ENCODE measurements at places on chromosomes 4 and X.

DNA sequence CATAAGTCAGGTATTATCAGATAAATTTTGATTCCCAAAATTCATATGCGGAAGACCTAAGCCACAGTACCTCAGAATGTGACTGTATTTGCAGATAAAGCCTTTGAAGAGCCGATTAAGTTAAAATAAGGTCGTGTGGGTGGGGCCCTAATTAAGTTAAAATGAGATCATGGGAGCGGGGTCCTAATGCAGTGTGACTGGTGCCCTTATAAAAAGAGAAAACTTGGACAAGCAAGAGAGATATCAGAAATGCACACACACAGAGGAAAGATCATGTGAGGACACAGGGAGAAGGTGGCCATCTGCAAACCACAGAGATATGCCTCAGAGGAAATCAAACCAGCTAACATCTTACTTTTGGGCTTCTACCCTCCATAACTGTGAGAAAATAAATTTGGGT, 236.1 kb downstream of the FBXO8 start:
- no peak for DNase-seq

- DNase-seq = no peak
Measured at GRCh38 chr4:102403116-102403515, 57.8 kb upstream of the SLC39A8 start.

GRCh38 chr4:174696657-174697056, 132.4 kb downstream of the GLRA3 start:
- DNase-seq = no peak

DNA sequence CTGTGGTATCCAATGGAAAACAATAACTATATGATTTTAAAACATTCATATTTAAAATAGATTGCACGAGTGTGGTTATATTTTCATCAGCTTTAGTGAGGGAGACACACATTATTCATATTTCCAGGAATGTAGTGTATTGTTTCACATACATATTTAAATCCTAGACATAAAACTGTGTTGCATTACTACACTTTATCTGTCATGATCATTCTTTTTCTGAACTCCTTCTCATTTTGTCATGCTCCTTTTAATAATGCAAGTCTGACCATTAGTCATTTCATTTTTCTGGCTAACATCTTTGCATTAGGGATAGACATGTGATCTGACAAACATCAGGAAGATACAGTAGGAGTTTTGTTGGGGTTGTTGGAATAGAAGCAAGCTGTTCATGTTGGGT, 1382.7 kb downstream of the PCDH7 start:
- DNase-seq = no peak

GRCh38 chr4:33751050-33751449, 2493.3 kb downstream of the ARAP2 start:
- DNase-seq = no peak

DNA sequence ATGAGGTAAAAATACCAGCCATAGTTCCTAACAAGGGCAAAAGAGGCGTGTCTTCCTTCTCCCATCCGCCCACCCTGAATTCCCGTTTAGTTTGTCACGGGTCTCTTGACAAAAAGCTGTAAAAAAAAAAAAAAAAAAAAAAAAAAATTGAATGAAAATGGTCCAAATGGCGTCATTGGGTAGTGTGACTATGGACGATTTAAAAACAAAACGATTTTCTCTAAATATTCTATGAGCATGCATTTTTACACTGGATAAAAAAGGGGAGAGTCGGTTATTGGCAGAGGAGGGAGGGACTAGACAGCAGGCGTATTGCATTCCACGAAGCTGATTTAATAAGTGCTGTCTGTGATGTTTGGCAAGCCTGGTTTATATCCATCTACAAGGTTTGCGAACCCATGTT, at the start of gene FAM133A:
Gene FAM133A, plus strand, starts transcription at position 338 of the 403 bp plus-strand sequence. CDS start 35,214 bp downstream, outside the sequence.
- no peak for DNase-seq

GRCh38 chr4:147485167-147485566, 4.3 kb downstream of the EDNRA start:
- DNase-seq = no peak

DNA sequence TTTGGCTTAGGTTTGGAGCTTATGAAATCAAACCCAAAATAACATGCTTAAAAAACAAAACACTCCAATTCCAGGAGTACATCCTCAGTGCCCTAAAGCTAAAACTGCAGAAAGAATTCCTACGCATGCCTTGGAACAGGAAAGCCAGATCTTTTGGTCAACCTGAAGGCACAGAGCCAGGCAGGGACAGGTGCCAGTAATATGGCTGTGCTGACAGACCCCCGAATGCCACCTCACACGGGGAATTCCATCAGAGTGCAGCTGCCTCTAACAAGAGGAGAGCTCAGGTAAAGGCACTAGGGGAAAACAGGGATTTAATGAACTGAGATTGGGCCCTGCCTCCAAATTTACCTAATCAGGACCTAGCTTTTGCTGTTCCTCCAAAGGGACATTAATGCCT, 77.1 kb downstream of the SHISA3 start:
- DNase-seq = no peak

- no peak for DNase-seq
Measured at GRCh38 chr4:67696061-67696460, 4.9 kb downstream of the UBA6 start.

- DNase-seq = no peak
Measured at GRCh38 chr4:118918388-118918787, 29.7 kb downstream of the SYNPO2 start.

- no peak for DNase-seq
Measured at GRCh38 chr4:101697266-101697665, 93.3 kb upstream of the BANK1 start.

DNA sequence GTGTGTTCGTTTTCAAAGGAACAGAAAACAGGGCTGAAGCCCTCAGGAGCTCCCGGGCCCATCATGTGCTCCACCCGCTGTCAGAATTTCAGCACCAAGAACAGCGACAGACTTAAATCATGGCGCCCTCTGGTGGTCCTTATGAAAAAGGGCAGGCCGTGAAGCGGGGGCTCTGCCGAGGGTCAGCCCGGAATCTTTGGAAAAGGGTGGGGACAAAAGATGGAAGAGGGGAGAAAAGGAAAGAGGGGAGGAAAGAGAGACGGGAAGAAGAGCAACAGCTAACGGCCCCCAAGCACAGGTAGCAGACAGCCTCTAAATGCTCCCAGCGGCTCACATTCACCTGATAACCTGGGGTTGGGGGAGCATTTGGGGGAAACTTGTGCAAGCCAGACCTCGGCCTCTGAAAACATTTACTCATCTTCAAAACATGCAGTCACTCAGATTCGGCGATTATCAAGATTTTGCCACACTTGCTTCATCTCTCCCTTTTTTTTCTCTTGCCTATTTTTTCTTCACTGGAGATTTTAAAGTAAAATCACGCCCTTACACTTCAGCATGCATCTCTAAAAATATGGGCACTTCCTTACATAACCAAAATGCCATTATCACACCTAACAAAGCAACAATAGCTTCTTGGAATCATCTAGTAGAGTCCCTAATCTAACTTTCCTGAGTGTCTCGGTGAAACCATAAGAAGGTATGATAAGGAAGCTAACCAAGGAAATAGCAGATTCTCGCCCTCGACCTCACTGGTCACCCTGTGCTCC, 28.1 kb upstream of the MAN2B2 start:
- DNase-seq = peak; percentile 55

DNA sequence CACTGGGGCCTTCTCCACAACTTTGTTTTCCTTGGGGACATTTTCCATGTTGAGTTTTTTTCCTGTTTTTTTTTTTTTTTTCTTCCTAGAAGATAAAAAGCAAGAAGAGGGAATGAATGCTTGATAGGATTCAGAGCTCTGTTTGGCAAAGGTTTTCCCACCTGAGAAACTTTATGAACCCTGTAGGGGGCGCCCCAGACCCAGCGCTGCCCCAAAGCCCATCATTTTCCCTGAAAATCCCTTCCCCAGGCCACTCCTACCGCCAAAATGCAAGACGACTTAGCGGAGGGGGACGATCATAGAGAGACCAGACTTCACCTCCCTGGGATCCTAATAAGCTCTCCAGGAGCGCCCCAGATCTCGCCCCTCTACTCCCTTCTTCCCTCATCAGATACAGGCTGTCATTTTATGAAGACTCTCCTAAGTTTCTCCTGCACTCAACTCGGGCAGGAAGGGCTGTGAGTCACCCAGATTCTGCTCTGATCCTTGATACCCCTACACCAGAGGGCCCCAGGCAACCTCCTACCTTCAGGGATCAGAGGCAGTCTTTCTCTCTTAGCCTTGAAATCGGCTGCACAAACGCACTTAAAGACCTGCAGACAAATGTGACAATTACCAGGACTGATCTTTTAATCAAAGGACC, 1.4 kb downstream of the BEX5 start:
- DNase-seq = no peak

DNA sequence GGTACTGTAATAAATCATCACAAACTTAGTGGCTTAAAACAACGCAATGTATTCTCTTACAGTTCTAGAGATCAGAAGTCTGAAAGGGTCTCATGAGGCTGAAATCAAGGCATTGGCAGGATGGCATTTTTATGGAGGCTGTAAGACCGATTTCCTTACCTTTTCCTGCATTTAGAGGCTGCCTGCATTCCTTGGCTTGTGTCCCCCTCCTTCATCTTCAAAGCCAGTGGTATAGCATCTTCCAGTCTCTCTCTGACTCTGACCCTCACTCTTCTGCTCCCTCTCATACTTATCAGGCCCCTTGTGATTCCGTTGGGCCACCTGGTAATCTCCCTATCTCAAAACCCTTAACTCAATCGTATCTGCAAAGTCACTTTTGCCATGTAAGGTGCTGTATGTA, 258.2 kb upstream of the JADE1 start:
- DNase-seq = no peak

GRCh38 chrX:22276781-22277180, 4.1 kb downstream of the CBLL2 start:
- DNase-seq = no peak

DNA sequence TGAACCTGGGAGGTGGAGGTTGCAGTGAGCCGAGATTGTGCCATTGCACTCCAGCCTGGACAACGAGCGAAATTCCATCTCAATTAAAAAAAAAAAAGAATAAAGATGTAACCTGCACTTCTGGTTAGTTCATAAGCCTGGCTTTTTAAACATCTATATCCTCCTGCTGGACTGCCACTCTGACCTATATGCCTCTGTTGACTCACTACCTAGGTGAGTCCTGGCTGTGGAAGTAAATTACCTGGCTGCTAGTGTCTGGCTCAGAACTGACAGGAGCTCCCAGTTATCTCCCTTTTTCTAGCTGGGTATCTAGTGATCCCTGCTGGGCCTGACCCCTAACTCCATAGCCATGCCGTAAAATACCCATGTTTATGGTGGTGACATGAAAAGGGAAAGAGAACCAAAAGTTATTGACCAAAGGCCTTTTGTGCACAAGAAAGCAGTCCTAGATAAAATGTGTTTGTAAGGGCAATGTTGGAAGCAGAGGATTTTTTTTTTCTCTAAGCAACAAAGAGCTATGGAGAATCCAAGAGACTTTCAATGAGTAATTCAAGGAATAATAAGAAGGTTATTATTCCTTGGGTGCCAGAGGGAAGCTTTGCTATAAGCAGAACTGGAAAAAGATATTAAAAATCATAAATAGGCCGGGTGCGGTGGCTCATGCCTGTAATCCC, 10.4 kb upstream of the G3BP2 start:
- no peak for DNase-seq

GRCh38 chr4:107931775-107932321, 499 bp downstream of the CYP2U1 start:
- no peak for DNase-seq

DNA sequence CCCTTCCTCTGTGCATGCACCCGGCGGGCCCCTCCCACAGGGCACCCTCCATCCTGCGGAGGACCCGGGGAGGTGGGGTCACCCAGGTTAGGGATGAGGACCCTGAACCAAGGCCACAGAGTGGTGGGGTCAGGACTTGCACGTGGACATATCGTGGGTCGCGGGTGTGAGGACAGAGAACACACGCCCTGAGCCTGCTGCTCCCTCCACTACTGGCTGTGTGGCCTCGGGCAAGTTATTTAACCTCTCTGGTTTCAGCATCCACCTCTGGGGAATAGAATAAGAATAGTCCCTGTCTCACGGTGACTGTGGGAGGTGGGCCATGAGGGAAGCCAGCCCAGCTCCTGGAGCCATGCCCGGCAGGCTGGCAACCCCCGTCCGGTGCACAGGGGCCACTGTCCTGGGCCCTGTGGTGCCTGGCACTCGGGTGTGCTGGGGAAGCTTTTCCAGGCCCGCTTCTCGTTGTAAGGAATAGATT, 5.1 kb downstream of the PSAPL1 start:
- DNase-seq = no peak

GRCh38 chrX:13598877-13599276, 29.5 kb downstream of the EGFL6 start:
- no peak for DNase-seq

DNA sequence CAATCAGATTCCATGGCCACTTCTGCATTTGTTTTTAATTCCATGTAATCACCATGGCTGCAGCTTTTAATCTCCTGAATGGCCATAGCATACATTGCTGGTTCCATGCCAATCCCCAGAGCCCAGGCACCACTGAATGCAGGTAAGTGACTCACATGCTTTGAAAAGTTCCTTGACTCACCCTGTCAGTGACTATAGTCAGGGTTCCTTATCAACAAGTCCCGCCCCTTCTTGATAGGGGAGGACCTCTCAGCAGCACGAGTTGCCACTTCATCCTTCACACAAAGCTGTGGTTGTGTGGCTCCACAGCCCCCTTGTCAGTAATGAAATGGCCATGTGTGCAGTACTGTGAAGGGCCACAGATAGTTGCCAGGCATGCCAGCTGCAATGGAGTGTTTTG, 516.6 kb downstream of the PPARGC1A start:
- peak; percentile 85 for DNase-seq

DNA sequence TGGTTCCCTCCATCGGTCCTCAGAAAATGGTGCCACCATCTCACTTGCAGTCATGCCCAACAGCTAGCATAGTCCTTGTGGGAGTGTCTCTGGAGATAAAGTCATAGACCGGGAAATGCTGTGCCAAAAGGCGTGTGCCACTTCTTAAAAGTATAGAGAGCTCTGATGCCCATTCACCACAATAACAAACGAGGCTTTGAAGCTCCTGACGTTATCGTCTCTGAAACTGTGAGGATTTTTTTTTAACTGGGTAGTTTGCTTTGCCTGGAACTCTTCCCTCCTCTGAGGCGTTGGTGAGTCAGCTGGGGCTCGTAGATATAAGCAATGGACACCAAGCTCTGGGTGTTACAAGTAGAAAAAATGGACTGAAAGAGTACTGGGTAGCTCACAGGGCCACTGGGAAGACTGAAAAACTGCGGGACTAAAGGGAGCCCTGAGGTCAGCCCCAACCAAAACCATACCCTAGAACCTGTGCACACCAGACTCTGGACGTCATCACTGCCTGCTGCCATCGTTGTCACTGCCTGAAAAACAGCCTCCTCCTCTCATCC, 89.4 kb upstream of the TRIM2 start:
- DNase-seq = no peak

- DNase-seq = no peak
Measured at GRCh38 chrX:39960219-39960618, 137.5 kb downstream of the BCOR start.

DNA sequence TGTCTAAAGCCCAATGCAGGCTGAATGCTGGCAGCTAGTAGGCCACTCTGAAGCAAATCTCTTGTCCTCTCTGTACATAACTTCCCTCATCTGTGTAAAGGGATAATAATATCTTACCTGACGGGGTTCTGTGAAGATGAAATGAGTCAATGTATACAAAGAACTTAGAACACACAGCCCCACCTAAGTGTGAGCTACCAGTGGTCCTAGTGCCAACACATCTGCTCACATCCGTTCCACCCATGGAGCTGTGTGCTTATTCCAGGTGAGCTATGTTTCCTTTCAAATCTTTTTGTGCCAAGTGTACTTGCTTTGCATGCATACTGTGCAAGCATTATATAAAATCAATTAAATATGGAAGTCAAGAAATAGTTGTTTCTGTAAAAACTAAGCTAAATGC, 116.4 kb downstream of the TSPAN5 start:
- no peak for DNase-seq

- no peak for DNase-seq
Measured at GRCh38 chr4:14844061-14844460, 158.2 kb upstream of the CPEB2 start.

Measured in NCI-H2029 (cell line).